A549 (cell line): ENCODE measurements at places on chromosomes 3 and 15.

GRCh38 chr15:51708013-51708412 lies 26.7 kb downstream of the SCG3 start:
- no peak for DNase-seq

DNA sequence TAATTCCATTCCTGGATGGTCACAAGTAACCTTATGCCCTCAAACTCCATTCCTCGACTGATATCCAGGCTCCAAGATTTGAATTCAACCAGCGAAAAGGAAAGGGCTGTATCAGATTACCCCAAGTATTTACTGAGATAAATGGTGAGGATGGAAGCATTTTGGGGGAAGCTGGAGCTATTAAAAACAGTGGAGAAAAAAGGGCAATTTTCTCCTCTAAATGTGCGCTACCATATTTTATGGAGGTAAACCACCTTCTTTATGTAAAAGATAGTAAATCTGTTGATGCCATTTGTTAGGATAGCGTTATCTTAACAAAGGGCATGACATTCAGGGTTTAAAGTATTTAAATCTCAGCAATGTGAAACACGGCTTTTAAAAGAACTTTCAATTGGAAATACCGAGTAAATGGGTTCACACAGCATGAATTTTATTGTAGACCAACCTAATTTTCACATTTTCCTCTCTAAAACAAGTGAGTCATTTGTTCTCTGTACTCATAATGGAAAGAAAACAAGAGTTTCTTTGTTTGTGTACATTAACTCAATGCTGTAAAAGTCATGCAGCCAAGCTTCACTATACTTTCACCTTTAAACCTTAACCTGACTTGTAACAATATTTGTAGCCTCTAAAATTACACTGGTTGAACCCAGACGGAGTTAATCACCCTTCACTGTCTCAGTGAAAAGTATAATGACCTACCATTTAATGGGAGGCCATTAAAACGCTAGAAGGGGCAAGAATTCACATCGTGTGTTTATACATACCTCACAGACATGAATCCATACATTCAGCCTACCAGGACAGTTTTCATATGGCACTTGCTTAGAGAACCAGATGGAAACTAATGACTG lies 773.4 kb downstream of the ROBO1 start:
- no peak for DNase-seq

GRCh38 chr3:25350725-25351114 lies 77.3 kb upstream of the RARB start:
- DNase-seq = no peak

GRCh38 chr3:77655396-77655795 lies 615.5 kb downstream of the ROBO2 start:
- DNase-seq = no peak

- no peak for DNase-seq
These were observed 123.6 kb downstream of the RPL22L1 start for GRCh38 chr3:170746175-170746942.

GRCh38 chr3:116338713-116339112 lies 106.6 kb downstream of the LSAMP start:
- DNase-seq = no peak

DNA sequence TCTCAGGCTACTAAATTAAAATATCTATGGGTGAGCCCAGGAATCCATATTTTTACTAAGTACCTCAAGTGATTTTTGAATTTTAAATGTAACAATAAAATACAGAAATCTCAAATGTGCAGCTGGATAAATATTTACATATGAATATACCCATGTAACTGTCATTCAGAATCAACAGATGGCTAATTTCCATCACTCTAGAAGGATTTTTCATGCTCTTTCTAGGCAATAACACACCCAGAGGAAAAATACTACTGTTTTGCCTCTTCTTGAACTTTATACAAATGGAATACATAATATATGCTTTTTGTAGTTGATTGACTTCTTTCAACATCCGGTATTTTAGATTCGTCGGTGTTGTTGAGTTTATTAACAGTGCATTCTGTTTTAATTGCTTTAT lies 601.3 kb upstream of the NECTIN3 start:
- no peak for DNase-seq

DNA sequence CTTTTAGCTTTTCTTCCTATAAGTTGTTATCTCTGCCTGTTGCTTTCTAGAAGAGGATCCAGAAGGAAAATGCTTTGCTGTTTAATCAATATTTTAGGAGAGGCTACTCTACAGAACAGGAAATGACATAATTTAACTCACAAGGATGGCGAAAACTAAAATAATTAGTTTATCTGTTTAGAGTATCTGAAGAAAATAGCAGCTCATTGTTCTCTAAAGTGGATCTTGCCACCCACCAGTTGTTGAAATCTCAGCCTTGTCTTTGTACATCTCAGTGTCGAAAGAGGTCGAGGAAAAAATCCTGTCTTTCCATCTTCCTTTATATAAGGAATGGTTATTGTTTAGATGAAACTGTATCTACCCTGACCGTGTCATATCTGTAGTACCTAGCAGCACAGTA lies 126.6 kb downstream of the ZNF609 start:
- DNase-seq = no peak

GRCh38 chr15:96733721-96734120 lies 403.2 kb downstream of the NR2F2 start:
- DNase-seq = no peak

DNA sequence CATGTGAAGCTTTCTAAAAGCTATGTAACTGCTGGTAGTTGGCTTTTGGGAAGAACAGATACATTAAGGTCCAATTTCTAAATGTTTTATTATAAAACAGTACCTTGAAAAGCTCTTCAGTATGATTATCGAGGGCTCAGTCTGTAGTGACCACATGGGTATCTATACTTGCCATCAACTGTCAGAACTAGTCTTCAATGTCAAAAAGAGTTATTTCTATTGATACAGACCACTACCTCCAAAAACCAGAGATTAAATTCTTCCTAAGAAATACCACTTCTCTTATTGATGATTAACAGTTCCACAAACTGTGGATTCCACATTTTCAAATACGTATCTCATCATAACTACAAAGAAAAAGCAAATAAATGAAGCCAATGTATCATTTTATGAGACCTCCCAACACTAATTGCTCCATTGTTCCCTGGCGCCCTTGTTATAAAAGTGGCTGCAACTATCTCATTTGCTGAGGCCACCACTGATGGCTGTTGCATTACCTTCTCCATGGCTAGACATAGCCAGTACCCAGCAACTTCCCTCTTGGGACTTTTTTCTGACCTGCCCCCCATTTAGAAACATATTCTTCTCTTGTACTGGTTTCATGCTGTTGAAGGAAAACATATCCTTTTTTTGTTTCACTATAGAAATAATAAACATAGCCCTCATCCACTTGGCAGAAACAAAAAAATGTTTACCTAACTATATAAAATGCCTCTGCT lies 33.9 kb upstream of the MBNL1 start:
- no peak for DNase-seq

DNA sequence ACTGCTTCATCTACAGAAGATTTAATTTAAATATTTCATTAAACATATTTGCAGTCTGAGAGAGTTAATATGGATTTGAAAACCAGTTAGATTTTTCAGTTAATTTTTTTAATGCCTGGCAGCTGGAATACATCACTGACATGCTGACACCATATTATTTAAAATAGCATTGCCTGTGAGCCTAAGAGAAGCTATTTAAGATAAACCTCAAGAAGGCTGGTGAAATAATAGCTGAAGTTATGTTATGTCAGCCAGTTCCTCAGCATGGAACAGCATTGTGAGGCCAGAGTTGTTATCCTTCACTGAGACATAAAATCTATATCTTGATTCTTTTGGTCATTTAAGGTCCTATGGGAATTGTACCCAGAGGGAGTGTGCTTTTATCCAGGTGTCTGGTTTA lies 705.2 kb downstream of the NAALADL2 start:
- DNase-seq = no peak
